HFFc6 (cell line): ENCODE measurements at places on chromosomes 6 and 20.

GRCh38 chr6:100456141-100456907, 8.4 kb downstream of the SIM1 start:
- DNase-seq, result no peak

GRCh38 chr20:1669304-1669703, 11.7 kb upstream of the SIRPG start:
- no peak for DNase-seq

- DNase-seq, result no peak
Observed at GRCh38 chr20:33926425-33926824, 67.3 kb upstream of the RALY start.

DNA sequence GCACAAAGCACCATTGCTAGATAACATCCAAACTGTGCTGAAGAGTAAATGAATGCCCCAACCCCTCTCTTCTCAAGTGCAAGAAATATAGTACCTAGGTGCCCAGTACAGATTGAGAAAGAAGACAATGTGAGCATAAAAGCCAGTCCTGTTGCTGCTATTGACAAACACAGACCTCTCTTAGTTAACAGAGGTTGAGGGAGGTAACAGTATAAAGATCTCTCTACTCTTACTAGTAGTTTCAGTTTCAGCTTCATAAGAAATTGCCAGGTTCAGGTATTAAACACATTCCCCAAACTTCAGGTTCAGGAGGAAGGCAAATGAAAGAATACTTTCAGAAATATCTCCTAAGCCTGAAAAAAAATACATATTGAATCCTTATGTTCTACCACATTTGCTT, 31.4 kb downstream of the TBC1D32 start:
- DNase-seq, result no peak

DNA sequence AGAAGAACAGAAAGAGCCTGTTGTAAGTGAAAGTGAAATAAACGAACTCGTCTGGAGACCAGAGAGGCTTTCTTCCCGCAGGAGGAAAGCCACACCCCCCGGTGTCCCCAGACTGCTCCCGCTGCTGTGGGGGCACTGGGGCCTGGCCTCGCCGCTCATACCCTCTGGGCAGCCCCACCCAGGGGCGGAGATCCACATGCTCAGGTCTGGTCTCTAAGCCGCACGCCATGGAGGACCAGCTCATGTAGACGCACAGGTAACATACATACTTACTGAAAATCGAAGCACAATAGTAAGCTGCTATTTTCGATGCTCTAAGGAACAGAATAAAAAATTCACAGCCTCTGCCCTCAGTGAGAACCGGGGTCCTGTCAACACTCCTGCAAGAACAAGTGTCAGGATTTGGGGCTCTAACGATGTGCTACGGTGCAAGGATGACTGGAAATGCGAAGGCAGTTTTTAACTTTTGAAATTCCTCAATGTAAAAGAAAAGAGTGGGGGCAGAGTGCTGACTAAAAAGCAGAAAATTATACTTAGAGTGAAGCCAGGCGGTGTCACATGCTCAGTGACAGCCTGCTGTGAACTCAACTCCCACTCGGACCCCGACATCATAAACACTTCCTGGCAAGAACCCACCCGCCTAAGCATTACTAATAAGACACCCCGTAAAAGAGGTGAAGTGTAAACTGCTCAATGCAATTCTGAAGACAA, 110.5 kb downstream of the IRF4 start:
- no peak for DNase-seq

GRCh38 chr6:113695516-113695915, 161.6 kb upstream of the MARCKS start:
- peak; percentile 37 for DNase-seq

GRCh38 chr6:50762798-50763197, 49.5 kb downstream of the TFAP2D start:
- no peak for DNase-seq

DNA sequence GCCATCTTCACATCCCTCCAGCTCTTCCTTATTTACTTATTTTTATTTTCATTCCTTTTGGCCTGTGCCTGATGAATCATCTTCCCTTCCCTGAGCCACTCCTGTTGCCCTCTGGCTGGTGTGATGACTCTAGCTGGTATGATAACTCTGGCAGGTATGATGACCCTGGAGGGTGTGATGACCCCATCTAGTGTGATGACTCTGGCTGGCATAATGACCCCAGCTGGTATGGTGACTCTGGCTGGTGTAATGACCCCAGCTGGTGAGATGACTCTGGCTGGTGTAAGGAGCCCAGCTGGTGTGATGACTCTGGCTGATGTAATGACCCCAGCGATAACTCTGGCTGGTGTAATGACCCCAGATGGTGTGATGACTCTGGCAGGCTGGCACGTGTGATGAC, 426.8 kb downstream of the QKI start:
- no peak for DNase-seq

GRCh38 chr6:47457370-47457769, 20.2 kb upstream of the CD2AP start:
- DNase-seq, result no peak

DNA sequence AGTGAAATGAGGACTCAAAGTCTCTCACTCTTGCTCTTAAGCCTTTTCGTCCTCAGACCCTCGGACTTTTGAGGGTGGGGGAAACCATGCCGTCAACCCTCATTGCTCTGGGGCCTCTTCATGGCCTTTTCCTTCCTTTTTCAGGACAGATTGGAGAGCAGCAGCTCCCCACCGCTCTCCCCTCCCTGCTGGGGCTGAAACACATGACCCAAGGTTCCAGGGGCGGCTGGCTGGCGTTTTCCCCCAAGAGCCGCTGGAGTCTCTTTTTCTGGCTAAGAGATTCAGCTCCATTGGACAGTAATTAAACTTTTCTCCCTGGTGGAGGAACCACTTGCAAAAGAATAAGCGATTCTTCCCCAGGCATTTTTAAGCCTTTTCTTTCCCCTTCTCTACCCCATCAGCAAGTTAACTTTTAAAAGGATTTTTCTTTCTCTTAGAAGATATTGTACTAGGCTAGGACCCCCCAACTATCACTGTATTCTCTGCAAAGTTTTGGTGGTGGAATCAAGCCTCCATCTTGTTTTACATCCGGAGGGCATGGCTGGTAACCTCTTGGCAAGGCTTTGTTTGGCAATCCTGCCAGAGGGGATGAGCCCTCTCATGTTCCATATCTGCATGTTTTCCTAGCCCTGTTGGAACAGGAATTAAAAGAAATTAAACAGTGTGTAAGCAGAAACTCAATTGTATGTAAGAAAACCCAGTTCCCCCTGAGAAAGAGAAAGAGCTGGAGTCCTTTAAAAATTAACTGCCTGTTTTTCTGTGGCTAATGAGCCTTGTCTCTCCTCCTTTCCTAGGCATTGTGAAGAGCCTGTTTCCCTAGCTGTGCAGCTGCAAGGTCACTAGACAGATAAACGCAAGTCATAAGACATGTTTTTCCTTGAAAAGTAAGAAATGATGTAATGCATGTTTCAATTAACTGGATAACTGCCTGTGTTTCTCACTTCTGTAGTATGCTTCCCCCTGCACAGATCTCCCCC, 100.8 kb upstream of the GPR6 start:
- DNase-seq, result no peak
